ENCODE measurements at places on chromosomes 1 and 21.

DNA sequence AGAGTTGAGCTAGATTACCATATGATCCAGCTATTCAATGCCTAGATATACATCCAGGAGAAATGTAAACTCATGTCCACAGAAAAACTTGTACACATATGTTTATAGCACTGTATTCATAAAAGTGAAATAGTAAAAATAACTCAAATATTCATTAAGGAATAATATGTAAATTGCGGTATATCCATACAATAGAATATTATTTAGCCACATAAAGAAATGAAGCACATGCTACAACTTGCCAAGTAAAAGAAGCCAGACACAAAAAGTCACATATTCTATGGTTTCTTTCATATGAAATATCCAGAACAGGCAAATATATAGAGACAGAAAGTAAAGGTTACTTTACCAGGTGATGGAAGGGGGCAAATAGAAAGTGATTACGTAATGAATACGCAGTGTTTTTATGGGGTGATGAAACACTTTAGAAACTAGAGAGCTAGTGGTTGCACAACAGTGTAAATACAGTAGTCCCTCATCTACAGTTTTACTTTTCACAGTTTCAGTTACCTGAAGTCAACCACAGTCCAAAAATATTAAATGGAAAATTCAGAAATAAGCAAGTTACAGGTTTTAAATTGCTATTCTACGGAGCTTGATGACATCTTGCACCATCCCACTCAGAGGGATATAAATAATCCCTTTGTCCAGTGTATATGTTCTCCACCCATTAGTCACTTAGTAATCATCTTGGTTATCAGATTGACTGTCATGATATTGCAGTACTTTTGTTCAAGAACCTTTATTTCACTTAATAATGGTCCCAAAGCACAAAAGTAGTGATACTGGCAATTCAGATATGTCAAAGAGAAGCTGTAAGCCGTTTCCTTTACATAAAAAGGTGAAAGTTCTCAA is 62.3 kb downstream of the ZNF644 start:
- no peak for DNase-seq

DNA sequence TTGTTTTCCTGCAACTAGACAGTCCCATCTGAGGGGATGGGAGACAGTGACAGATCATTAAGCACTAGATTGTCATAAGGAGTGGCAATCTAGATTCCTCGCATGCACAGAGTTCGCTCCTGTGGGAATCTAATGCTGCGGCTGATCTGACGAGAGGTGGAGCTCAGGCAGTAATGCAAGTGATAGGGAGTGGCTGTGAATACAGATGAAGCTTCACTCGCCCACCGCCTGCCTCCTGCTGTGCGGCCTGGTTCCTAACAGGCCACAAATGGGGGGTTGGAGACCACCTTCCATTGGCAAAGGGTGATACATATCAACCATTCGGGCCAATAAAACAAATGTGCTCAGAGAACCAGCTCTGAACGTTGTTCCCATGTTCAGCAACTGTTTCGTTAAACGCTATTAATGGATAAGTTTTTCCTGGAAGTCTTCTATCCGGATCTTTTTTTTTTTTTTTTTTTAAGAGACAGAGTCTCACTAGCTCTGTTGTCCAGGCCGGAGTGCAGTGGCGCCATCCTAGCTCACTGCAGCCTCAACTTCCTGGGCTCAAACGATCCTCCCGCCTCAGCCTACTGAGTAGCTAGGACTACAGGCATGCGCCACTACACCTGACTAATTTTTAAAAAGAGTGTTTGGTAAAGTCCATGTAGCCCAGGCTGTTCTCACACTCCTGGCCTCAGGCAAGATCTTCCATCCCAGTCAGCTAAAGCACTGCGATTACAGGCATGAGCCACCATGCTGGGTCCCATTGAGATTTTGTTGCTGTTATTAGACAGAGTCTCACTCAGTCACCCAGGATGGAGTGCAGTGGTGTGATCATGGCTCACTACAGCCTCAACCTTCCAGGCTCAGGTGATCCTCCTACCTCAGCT is 8.7 kb upstream of the RSRP1 start:
- DNase-seq, result no peak

DNA sequence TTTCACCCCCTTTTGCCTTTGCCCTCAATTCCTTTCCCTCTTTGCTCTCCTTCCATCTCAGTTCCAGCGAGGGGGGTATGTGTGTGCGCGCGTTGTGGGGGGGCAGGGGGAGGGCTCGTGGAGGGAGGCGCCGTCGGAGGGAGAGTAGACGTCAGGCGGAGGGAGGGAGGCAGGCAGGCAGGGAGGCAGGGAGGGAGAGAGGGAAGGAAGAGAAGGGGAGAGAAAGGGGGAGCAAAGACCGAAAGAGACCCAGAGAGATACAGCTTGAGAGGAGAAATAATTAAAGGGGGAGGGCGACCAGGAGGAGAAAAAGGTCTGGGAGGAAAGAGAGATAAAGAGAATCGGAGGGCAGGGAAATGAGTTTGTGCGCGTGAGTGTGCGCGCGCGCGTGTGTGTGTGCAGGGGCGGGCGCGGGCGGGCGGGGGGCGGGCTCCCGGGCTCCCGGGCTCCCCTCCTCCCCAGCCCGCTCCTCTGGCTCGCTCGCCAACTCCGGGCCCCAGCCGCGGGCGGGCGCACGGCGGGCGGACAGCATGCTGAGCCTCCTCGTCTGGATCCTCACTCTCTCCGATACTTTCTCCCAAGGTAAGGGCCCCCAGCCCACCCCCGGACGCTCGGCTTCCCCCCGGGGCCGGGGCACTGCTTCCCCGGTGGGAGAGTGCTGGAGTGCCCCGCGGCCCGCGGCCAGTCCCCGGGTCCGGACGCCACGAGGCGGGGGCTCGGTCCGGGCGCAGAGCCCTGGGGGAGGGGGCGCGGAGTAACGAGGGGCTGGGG is at the start of gene KIRREL1:
Gene KIRREL1, plus strand, starts transcription at position 499 of the 771 bp plus-strand sequence. Its CDS starts 32 bp downstream, at position 531.
- peak; percentile 88 for DNase-seq

GRCh38 chr1:27934818-27935549 is at the start of gene SMPDL3B:
Gene SMPDL3B (plus strand): TSS chr1:27935000. CDS start chr1:27935184, 184 bp downstream.
- DNase-seq, result no peak

DNA sequence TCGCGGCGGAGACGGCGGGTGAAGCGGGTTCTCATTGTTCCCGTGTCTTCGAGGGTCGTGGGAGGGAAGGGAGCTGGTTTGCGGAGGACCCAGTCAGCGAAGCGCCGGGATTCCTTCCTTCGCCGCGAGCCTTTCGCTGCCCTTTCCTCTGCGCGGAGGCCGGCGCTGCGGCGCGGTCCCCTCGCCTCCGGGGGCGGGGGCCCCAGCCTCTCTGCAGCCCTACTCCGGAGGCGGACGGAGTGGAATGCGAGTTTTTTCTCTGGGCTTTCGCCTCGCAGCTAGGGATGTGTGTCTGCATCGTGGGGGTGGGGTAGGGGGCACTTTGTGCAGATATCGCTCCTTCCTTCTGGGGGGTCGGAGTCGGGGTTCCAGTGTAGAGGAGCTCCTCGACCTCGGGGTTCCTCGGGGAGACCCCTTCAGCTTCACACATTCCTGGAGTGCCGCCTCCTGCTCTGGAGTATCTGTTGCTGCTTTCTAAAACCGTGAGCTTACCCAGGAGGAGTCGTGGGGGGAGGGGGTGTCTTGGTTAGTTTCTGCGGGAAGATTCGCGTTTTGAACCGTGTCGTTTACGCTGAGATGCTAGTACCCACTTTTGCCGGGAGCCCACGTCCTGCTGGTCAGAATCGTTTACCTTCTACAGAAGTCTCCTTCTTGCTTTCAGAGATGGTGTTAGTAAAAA is 595 bp downstream of the RNF2 start:
- peak; percentile 17 for DNase-seq

- DNase-seq, result no peak
Observed at GRCh38 chr1:186897008-186897407, 68.3 kb downstream of the PLA2G4A start.

DNA sequence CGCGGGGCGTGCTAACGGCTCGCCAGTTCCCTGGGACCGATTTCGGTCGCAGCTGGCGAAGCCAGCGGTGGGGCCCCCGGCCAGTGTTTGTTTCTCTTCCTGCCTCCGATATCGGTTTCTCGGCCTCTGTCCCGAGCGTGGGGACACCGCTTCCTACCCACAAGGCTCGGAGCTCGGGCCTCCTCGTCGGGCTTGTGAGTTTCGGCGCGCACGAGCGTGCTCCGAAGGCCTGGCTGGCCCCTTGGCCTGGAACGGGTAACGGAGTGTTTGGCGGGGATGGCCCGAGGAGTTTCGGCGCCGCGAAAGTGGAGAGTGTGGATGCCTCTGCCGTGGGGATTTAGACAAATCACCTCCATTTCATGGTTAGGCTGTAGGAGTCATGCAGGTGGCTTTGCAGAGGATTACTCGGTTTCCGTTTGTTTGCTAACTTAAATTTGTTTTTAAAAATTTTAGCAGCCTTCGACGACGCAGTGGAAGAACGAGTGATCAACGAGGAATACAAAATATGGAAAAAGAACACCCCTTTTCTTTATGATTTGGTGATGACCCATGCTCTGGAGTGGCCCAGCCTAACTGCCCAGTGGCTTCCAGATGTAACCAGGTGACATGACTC is 559 bp downstream of the RBBP4 start:
- DNase-seq, result no peak

GRCh38 chr1:243493156-243494129 is 237.6 kb downstream of the SDCCAG8 start:
- DNase-seq, result no peak

- DNase-seq, result peak; percentile 98
Observed at GRCh38 chr1:232950197-232951176, at the start of gene NTPCR. Gene NTPCR (plus strand): TSS chr1:232950611. CDS start chr1:232950711, 100 bp downstream.

GRCh38 chr1:54591127-54591756 is 32.1 kb downstream of the FAM151A start:
- peak; percentile 15 for DNase-seq

Data from right cardiac atrium (tissue), 5 donors.